RKO (cell line): ENCODE measurements at places on chromosomes 5 and 9.

GRCh38 chr5:7867260-7867659 is 1.6 kb downstream of the FASTKD3 start:
- DNase-seq = no peak

GRCh38 chr5:40447438-40447837 is 232.3 kb upstream of the PTGER4 start:
- DNase-seq = no peak

GRCh38 chr5:141100243-141100805 is at the start of gene PCDHB3:
PCDHB3 (plus strand) TSS chr5:141100473; CDS start chr5:141100650, 177 bp downstream.
- peak; percentile 70 for DNase-seq

DNA sequence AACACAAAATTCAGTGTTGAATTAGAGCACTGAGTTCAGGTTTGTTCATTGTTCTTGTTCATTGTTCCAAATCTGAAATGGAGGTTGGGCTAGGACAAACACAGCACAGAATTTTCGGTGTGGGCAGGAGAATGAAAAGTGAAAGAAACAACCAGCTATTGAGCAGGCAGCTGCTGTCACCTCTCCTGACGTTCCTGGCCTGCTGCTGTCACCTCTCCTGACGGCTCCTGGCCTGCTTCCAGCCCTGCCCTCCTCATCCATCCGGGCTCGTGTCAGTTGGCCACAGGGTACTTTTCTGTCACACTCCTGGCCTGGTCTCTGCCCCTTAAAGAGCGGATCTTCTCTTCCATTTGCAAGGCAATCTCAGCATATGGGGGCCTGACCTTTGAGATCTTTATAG is 45.2 kb upstream of the CKMT2 start:
- DNase-seq = no peak

DNA sequence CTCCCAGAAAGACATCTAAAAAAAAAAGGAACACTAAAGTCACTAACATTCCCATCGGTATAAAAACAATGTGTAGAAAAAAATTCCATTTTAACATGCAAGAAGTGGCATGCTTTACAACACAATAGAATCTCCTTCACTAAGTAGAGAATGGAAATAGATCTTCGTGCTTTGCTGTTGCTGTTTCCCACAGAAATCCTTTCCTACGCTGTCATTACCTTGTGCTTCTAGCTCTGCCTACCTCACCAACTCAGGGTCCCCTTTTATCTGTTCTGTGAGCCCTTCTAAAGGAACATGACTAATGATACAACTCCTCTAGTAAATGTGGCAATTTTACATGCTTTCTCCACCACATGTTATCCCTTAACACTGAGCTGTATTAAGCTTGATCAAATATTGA is 202.9 kb downstream of the MCTP1 start:
- peak; percentile 66 for DNase-seq

- peak; percentile 14 for DNase-seq
These were observed 10.3 kb upstream of the CRHBP start for GRCh38 chr5:76942581-76942980.

DNA sequence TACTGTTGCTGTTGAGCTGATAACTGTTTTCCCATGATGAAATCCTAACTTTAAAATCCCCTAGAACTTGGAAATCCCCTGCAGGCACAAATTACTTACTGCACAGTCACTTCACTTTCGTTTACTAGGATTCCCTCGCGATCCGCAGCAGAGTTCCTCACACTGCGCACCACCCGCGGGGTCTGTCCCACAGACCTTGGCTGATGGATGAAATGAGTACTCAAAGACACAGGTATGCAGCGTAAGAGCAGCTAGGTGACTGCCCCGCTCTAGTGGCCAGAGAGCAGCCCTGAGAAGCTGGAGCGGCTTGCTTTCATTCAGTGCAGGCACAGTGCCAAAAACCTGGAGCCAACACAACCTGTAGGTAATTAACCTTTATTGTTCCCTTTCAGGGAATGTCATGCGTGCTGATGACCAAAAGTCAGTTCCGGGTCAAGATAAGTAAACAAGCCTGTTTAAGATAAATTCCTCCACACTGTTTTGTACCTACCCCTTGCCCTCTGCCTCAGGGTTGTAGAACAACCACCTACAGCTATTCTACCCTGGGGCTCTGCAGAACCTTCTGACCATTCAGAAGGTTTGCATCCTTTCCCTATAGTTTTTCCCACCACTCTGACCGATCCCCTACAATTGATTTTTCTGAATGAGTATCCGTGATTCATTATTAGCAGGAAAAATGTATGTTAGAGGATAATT is 191.2 kb downstream of the CDH9 start:
- DNase-seq = no peak

DNA sequence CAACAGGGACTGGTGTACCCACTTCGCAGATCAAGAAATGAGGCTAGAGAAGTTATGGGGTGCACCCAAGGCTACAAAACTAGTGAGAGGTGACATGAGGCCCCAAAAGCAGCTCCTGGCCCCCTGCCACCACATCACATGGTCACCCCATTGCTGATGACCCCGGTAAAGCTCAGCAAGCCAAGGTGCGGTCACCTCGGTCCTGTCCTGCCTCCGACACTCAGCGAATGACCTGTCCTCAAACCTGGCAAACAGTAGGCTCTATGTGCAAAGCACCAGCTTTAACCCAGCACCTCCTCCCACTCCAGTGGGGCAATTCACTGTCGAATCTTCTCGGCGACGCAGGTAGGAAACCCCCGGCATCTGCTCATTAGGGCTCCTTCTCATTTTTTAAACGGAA is 307.4 kb downstream of the RAB3C start:
- DNase-seq = no peak

- no peak for DNase-seq
These were observed 50.2 kb upstream of the ACTBL2 start for GRCh38 chr5:57532513-57533497.

DNA sequence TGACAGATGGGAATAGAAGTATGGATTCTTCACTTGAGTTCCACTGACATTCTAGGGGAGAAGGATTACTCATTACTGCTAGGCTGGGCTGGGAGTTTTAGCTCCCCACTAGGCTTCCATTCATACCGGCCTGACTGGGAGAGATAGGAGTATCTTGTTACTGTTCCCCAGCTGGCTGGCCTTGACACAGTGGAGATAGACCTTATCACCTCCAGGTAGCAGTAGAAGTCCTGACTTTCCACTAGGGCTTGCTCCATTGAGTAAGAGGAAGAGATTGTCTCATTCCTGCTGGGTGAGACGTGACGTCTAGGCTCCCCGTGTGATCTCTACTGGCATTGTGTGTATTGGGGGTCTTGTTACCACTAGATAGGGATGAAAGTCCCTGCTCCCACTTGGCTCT is 156.4 kb downstream of the CACNA1B start:
- DNase-seq = no peak

GRCh38 chr5:102998224-102998623 is 121.7 kb downstream of the GIN1 start:
- DNase-seq = no peak

GRCh38 chr5:134445856-134446818 is 34.5 kb upstream of the CDKN2AIPNL start:
- DNase-seq = no peak

GRCh38 chr9:95297316-95297715 is 20.2 kb downstream of the FANCC start:
- DNase-seq = no peak

DNA sequence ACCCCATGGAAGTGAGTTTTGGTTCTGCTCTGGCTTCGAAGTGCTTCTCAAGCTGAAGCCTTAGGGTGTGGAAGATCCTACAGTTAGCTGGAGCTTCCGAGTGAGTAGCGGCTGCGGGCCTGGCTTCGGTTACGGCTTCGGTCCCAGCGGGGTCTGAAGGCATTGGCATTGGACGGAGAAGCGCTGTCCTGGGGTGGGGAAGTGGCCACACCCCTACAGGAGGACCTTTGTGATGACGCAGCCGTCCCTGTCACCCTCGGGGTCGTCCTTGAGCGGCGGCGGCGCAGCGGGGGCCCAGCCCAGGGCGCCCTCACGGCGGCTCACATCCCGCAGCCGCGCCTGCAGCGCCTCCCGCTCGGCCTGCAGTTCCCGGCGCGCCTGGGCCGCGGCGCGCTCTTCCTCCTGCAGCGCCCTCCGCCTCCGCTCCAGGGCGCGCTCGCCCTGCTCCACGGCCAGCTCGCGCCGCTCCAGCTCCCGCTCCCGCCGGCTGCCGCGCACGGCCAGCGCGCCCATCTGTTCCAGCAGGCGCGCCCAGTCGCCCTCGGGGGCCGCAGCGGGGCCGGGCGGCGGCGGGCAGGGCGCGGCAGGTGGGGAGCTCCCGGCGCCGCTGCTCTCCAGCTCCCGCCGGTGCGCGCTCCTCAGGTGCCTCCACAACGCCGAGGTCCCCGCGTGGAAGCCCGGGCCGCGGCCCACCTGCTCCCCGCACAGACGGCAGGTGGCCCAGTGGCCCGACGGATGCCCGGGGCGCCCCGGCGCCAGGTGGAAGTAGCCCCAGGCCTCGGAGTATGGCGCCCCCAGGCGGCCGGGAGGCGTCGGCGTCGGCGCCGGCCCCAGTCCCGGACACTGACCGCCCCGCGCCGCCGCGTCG is 9.9 kb downstream of the ZBED3 start:
- no peak for DNase-seq

DNA sequence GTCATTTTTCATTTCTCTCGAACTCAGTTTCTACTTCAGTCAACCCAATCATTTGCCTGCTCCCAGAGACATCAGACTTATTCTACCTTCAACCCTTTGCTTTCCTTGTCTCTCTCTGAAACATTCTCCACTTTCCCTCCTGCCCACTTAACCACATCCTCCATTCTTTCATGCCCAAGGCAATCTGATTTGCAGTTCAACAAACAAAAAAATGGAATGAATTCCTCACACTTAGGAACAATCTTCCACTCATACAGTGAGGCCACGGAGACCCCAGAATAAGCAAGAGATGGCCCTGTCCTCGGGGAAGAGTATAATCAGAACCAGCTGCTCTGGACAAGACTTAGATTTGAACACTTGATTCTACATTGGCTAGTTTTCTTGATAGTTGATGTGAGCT is 180.5 kb downstream of the RFK start:
- DNase-seq = no peak

DNA sequence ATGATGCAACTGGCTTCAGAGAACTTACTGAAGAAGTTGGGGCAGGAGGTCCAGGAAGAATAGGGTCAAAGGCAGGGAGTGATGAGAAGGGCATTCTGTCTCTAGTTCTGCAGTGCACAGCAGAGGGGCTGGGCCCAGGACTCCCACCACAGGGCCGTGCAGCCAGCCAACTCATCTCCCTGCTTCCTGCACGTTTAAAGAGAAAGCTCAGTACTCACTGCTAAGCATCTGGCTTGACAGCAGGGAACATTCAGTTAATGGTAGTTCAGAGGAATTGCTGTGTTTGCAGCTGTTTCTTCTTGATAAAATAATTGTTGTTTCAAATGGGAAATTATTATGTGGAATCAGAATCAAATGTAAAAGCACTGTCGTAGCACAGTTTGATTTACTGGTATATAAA is 25.6 kb upstream of the SCAMP1 start:
- no peak for DNase-seq
